Temporal lobe (tissue), 4 donors: ENCODE measurements at places on chromosomes 4 and X. TPM values are rescaled to one million over a fixed set of nuclear protein-coding genes. Genes with fewer than 3 reads are reported as not detected.

USP26 gene
- not detected for total RNA-seq

RAB33A gene
- 24.1 TPM for total RNA-seq

EPHA5 gene
- 128 TPM for total RNA-seq

TRPC5OS gene
- total RNA-seq, result not detected

MCUB gene
- 29.5 TPM for total RNA-seq

TMPRSS11F gene
- not detected for total RNA-seq

PTPN13 gene
- 50.4 TPM for total RNA-seq

NAP1L2 gene
- 29.7 TPM for total RNA-seq

TEX11 gene
- under 0.01 TPM for total RNA-seq

NR3C2 gene
- 5.2 TPM for total RNA-seq

C4orf50 gene
- 11.3 TPM for total RNA-seq

CFI gene
- total RNA-seq, result 4.7 TPM

MAGEA12 gene
- total RNA-seq, result not detected

RPS6KA6 gene
- 18.2 TPM for total RNA-seq

LRRC66 gene
- total RNA-seq, result 0.49 TPM

ZNF630 gene
- 5.9 TPM for total RNA-seq

RRH gene
- total RNA-seq, result 0.25 TPM

KIF4A gene
- total RNA-seq, result 2.5 TPM

MEPE gene
- 0.49 TPM for total RNA-seq
